ENCODE measurements at places on chromosomes 1 and 21.

DNA sequence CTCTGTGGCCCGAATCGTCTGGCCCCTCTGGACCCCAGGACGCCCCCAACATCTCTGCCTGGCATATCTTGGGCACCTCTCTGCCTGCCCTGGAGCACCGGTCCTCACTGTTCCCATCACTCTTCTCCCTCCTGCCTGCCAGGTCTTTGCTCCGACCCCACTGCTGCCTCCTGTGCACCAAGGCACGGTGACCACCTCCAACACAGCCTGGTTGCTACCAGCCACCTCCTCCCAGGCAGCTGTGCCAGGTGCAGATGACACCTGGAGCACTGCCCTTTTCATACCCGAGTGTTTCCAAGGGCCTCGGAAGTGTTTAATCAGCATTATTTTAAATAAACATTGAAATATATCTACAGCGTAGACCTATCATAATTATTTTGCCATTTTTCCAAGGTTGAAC is 31.3 kb downstream of the PKNOX1 start:
- DNase-seq, result no peak

DNA sequence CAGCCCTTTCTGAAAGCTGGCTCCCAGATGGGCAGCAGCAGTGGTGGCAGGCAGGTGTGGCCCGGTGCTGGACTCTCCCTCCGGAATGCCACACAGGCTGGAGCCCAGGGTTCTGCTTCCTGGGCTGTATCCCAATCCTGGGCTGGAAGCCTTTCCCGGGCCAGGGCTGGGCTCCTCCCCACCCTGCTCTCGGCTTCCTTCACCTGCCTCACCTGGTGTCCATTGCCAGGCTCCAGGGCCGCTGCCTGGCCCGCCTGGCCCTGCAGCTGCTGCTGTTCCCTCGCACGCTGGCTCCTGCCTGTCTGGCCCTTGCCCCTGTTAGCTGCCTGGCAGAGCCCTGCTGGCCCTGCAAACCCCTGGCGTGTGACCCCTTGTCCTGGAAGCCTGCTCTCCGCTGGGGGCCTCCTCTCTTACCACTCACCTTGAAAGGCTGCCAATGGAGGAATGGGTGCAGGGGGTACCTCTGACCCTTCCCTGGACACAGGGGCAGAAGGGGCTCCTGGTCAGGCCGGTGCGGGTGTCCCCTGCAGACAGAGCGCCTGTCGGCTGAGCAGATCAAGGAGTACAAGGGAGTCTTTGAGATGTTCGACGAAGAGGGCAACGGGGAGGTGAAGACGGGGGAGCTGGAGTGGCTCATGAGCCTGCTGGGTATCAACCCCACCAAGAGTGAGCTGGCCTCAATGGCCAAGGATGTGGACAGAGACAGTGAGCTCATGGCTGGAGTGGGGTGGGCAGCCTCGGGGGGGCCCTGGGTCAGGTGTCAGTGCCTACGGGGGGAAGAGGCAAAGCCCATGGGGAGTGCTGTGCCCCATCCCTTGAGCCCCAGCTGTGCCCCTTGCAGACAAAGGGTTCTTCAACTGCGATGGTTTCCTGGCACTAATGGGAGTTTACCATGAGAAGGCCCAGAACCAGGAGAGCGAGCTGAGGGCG is 1.1 kb downstream of the CALML6 start:
- DNase-seq, result no peak

- peak; percentile 7 for DNase-seq
These were observed 552 bp downstream of the UBR4 start for GRCh38 chr1:19209439-19209989.

- no peak for DNase-seq
These were observed 18.6 kb downstream of the NDUFS5 start for GRCh38 chr1:39044762-39045161.

DNA sequence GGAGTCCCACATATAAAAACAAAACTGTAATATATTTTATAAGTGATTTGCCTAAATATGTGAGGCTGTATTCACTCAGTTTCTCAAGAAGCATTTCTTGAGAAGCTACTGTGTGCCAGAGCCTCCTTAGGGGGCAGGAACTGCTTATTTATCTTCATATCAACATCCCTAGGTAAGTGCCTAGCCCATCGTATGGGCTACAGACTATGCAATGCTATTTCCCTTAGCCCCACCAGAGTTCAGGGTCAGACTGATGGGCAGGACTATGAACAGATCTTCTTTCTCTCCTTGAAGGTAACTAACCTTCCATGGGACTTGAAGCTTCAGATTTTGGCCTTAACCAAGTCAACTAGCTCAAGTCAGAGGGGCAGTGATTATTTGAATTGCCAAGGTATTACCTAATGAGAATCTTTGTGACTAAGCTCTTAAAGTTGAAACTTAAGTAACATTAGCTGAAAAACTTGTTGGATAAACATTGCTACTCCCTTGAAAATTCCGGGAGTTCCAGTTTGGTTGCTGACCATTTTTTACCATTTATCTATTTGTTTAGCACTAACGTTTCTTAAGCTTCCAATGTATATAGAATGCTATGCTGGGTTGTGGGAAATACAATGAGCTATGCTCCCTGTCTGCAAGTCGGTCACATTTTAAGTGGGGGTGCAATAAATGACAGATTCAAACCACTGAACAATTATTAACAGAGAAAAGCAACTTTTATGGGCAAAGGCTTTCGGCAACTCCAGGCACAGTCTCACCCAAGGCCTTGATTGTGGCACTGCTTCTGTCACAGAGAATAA is 85.2 kb downstream of the GPR88 start:
- no peak for DNase-seq

DNA sequence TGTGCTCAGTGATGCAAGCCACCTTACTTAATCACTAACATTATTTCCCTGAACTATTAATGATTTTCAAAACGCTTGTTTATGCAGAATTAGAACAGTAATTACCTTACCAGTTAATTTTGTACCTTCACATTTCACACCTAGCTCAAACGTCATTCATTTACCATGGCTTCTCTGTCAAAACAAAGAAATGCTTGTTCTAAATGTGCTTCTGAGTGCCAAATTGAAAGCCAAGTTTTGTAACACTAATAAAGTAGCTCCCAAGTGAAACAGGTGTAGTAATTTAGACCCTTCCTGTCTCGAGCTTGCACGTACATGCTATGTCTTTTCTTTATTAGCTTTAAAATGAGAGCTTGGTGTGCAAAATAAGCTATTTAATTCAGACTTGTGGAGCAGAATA is 533.7 kb upstream of the PKN2 start:
- no peak for DNase-seq

DNA sequence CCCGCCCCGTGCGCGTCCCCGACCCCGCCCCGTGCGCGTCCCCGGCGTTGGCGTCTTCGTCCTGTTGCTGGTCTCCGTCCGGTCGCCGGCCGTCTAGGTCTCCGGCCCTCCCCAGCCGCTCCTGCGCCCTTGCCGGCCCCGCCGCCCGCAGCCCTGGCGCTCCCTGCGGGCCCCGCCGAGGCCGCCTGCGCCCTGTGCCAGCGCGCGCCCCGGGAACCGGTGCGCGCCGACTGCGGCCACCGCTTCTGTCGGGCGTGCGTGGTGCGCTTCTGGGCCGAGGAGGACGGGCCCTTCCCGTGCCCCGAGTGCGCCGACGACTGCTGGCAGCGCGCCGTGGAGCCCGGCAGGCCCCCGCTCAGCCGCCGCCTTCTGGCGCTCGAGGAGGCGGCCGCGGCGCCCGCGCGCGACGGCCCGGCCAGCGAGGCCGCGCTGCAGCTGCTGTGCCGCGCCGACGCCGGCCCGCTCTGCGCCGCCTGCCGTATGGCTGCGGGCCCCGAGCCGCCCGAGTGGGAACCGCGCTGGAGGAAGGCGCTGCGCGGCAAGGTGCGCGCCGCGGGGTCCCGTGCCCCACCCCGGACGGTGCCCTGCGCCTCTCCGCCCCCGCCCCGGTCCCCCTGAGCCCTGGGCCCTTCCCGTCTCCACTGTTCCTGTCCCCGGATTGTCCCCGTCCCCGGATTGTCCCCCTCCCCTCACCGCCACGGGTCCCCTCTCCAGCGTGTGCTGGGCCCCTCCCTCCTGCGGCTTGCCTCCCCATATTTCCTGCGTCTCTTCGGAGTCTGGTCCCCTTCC is at the start of gene RNF187:
Gene RNF187, plus strand, starts transcription at position 47 of the 789 bp plus-strand sequence.
- peak; percentile 65 for DNase-seq

- DNase-seq, result no peak
These were observed 19.1 kb downstream of the MARCKSL1 start for GRCh38 chr1:32316903-32317277.

- DNase-seq, result no peak
These were observed 5.2 kb upstream of the LRRC53 start for GRCh38 chr1:74517599-74518051.

DNA sequence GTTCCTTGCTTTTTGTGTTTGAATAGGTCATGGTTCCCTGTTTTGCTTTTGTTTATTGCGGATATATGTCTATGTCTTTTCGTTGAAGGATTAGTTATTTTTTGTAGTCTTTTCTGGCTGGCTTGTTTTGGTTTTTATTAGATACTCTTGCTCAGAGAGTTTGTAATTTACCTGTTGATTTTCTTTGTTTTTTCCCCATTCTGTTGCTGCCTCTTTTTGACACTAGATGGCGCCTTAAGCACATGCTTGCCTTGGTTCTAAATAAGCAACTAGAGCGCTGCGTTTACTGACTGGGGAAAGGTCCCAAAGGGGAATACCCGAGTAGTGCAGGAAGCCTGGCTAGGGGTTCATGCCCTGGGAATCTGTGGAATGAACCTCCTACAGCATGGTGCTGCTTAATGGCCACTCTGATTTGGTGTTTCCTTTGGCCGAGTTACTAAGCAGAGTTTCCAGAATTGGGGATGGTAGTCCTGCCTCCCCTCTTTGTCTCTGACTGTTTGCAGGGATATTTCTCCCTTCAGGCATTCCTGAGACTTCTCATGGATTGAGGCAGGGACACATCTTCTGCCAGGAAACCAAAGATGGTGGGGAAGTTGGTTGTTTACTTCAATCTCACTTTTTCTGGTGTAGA is 143.2 kb downstream of the PTPRU start:
- DNase-seq, result no peak

GRCh38 chr1:225458222-225458631 is 30.4 kb upstream of the LBR start:
- DNase-seq, result no peak

GRCh38 chr1:56287721-56288120 is 291.6 kb downstream of the PLPP3 start:
- DNase-seq, result no peak

- DNase-seq, result no peak
These were observed 29.4 kb downstream of the SPATA46 start for GRCh38 chr1:162347281-162347680.

GRCh38 chr1:238409932-238410331 is 519.2 kb upstream of the ZP4 start:
- no peak for DNase-seq

DNA sequence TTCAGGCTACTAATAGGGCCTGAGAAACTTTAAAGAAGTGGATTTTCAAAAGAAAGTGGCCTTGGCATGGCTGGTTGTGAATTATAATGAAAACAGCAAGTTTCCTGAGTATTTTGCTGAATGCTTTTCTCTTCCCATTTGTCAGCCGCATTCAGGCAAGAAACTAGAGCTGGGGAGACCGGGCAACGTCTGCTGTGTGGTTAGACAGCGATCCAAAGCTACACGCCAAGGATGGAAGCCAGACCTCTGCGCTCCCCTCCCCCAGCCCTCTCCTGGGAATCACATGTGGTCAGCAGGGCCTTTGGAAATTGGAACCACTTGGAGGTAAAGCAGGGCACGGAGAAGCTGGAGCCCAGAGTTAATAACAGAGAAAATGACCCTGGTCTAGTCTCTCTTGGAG is 114.1 kb upstream of the CD34 start:
- DNase-seq, result no peak

GRCh38 chr1:173193639-173194038 is 13.5 kb downstream of the TNFSF4 start:
- DNase-seq, result no peak

DNA sequence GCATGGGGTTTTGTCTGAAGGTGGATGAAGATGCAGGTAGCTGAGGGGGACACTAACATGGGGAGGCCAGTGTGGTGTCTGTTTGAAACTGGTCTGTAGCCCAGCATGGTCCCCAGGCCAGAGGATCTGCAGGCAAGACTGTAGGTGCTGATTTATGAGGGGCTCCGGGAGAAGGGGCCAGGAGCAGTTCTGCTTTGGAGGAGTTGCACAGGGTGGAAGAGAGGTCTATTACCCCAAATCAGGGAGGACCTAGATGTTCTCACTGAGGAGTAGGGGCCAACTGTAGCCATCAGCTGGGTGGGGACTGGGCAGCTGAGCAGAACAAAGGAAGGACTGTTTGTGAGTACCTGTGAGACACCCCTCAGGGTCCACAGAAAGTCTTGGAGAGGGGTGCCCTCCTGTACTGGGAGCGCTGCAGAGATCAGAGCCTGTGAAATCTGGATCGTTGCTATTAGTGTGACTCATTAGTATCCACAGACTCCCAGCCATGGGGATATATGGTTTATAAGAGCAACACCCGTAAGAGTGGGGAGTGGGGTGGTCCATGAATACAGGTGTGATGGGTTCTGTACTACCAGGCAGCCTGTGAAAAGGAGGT is 64.3 kb upstream of the IRF2BP2 start:
- no peak for DNase-seq

DNA sequence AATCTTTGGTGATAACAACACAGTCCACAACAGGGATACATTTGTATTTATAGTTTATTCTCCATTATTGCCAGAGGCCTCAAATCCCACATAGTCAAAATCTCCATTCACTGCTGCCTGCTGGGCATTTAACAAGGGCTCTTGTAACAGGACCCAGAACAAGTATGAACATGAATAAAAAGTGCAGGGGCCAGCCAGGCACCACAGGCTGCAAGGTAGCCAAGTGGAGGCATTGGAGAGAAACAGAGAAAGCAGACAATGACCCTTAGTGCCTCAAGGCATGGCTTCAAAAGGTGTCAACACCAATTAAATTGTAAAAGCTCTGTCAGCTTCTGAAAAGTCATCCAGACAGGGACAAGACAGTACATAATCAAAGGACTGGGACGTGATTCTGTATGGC is 116.8 kb downstream of the ATP6V1G3 start:
- DNase-seq, result no peak

DNA sequence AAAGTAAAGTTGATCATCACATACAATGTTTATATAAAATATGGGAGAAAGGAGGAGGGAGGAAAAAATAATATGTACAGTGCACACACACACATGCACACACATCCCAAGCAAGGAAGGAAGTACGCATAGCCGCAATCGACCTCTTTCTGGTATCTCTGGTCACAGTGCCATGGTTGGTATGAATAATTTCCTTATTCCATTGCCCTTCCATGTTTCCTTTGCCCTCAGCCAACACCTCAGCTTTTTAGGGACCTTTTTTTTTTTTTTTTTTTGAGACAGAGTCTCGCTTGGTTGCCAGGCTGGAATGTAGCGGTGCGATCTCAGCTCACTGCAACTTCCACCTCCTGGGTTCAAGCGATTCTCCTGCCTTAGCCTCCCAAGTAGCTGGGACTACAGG is 20.6 kb downstream of the CITED4 start:
- DNase-seq, result no peak

DNA sequence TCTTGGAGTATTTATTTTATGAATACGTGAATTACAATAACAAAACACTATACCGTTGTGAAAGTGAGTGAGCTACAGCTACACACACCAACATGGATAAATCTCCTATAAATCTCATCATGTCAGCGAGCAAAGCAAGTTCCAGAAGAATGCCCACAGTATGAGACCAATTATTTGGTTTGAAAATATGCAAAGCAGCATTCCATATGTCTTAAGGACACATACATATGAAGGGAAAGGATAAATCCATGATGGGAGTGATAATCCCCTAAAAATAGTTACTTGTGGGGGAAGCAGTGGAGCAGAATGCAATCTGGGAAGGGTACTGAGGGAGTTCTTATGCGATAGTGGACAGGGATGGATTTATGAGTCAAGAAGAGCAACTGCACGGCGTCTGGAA is 261.3 kb downstream of the DISC1 start:
- DNase-seq, result no peak
